Activated T-cell treated with anti-CD3 and anti-CD28 coated beads, Interleukin-2, amount 50 U/mL, for 72 hours (primary cell): ENCODE measurements at places on chromosomes 2 and 18. TPM values are rescaled to one million over a fixed set of nuclear protein-coding genes. Genes with fewer than 3 reads are reported as not detected.

GRCh38 chr18:37864122-37864521 is 298.5 kb upstream of the CELF4 start:
- no peak for DNase-seq

PLCL1 gene
- total RNA-seq, result 3.6 TPM

SLC9A4 gene
- not detected for total RNA-seq

DNA sequence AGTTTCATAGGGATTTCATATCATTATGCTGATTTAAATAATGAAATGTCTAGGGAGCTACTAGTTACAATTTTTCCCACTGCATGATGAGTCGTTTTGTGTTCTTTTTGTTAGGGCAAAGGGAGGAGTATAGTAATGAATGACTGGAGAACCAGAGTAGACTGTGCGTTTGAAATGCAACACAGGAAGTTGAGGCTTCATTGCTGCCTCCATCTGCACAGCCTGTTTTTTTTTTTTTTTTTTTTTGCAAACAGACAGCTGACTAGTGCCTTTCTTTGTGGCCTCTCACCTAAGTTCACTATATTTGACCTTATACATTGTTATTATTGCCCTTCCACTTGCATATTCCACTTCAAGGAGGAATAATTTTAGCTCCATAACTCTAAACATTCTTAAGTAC is 286.7 kb upstream of the LRRTM1 start:
- no peak for DNase-seq

SEMA4F gene
- 6.4 TPM for total RNA-seq

DNA sequence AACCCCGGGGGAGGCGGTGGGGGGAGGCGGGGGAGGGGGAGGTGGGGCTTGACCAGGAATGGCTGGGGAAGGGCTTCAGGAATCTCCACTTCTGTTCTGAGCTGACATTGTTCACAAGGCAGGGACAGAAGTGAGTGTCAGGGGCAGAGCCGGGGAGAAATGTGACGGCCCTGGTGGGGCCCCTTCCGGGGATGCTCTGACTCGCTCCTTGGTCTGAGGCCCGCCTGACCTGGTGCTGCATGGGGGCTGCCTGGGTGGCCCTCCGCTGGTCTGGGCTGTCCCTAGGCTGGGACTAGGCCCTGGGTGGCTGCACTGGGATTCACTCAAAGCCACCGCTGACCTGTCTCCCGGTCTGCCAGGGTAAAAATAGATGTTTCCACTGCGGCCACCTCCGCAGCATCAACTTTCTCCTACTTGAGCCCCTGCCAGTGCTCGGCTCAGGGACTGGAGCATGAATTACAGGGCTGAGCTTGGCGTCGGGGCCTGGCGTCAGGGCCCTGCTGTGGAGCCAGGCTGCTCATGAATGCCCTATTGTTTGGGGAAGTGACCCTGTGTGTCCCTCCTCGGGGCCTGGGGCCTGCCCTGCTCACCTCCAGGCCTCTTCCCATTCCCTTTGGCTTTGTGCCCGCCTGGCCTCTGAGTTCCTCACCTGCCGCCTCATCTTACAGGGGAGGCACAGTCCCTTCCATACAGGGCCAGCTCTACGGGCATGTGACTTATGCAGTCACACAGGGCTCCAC is 247.5 kb downstream of the DYSF start:
- no peak for DNase-seq
